ENCODE measurements at places on chromosomes 2 and 18.

DNA sequence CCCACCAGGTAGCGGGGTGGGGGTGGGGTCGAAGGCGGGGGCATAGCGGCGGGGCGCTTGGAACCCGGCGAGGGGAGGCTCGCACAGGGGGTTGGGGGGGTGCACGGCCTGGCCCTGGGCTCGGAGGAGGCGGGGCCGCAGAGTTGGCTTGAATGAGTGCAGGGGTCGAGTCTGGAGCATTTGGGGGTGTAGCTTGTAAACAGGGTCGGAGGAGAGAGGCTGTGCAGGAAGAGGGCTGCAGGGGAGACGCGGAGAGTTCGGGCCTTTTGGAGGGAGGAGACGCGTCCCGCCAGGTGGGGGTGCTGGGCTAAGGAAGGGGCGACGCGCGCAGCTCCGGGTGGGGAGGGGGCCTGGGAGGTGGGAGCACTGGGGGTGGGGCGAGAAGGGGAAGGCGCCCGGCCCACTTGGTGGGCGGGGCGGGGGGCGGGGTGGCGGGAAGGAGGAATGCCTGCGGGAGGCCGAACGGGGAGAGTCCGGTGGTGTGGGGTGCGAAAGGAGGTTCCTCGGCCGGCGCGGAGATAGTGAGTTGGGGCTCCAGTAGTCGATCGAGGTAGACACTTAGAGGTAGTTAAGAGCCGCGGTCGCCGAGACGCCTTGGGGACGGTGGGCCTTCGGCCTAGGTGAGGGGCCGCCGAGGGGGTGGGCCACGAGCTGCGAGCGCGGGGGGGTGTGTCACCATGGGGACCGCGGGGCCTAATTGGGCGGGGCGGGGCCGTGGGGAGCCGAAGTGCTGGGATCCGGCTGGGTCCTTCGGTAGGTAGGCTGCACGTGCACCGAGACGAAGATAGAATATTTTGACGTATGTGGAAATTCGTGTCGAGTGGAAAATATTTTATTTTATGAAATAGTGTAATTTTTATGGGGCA is 774 bp downstream of the MSH6 start:
- peak; percentile 64 for DNase-seq

- DNase-seq, result no peak
Observed at GRCh38 chr2:142981069-142981378, 103.6 kb downstream of the KYNU start.

- DNase-seq, result no peak
Observed at GRCh38 chr2:29061176-29061575, 13.1 kb downstream of the PCARE start.

DNA sequence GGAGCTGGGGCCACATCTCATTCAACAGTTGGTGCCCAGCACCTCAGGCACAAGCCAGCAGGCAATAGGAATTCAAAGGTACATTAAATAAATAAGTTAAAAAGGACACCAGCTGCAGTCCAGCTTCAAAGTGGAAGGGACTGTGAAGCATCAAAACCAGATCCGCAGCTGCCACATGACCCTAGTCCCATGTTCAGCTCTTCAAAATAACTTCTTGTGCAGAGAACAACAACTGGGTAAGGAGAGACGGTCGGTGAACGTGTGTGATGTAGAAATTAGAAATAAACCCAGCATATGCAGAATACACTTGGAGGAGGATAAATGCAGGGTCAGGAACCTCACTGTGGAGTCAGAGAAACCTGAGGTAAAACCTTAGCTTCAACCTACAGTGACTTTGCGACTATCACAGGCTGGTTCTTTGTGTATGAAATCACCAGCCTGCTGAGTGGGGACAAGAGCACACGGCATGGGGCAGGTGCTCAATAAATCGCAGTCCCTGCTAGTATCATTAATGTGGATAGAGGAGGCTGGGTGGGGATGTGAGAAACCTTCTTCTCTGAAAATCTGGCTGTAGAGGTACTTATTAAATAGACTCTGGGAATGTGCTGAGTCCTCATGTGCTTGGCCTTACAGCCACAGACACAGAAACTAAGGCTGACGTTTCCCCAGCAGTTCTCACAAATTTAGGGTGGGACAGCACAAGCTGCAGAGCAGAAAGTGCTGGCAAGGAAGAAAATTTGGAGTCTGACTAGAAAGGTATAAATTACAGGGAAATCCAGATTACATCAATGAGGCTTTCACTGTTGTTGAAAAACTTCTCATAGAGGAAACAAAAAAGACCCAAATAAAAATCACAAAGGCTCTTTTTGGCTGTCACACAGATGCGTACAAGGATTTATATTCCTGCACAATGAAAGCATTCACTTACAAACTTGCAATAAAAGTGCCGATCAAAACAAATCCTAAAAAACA is 20.7 kb downstream of the FBXO15 start:
- DNase-seq, result no peak

DNA sequence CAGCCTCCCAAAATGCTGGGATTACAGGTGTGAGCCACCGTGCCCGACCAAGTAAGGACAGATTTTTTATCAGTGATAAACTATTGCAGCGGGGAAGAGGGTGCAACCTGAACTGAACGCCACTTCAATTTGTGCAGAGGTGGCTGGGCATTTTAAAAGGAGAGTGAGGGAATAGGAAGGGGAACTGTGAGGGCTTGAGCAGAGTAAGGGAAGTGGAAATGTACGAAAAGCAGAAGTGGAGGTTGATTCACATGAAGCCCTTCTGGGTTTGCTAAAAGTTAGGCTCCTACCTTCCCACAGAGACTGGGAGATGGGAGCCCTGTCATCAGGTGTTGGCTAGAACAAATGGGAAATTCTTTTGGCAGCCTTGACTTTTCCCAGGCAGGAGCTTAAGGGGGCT is 6.1 kb downstream of the STK11IP start:
- no peak for DNase-seq

- DNase-seq, result peak; percentile 49
Observed at GRCh38 chr2:10452312-10452711, 4.2 kb upstream of the ODC1 start.

DNA sequence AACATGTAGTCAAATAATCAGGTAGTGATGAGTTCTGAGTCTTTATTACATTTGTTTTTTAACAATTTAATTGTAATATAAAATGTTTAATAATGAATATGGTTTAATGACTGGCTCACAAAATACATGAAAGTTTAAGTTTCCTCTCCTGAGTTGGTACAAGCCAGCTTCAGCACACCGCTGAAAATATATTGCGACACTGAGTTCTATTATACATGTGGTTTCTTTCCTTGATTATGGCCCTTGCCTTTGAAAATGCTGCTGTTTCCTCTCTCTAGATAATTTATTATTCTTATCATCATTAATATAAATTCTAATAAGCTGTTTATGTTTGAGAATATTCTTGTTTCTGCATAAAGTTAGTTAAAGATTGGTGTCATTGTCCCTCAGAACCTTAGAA is 249.3 kb downstream of the PARD3B start:
- no peak for DNase-seq

Measured in NCI-H446 (cell line).